Natural killer cell treated with Interleukin-12 subunit alpha and Interleukin-12 subunit beta and Interleukin-15 and Interleukin-18, amount 100 ng/mL, for 72 hours (primary cell): ENCODE measurements at places on chromosomes 6 and 20. TPM values are rescaled to one million over a fixed set of nuclear protein-coding genes. Genes with fewer than 3 reads are reported as not detected.
A peak's percentile ranks its signal among the peaks of the same experiment; 100 is the strongest.

- peak overlapping the region; percentile 98 for H3K4me3 ChIP-seq
- H3K27me3 ChIP-seq: no peaks in the 10 kb centered on the region
- DNase-seq: no peak
- peaks cover 44% of the 10 kb centered on the region for H3K4me1 ChIP-seq
These were observed 3.6 kb downstream of the BCL2L1 start for GRCh38 chr20:31718952-31719643.

DNA sequence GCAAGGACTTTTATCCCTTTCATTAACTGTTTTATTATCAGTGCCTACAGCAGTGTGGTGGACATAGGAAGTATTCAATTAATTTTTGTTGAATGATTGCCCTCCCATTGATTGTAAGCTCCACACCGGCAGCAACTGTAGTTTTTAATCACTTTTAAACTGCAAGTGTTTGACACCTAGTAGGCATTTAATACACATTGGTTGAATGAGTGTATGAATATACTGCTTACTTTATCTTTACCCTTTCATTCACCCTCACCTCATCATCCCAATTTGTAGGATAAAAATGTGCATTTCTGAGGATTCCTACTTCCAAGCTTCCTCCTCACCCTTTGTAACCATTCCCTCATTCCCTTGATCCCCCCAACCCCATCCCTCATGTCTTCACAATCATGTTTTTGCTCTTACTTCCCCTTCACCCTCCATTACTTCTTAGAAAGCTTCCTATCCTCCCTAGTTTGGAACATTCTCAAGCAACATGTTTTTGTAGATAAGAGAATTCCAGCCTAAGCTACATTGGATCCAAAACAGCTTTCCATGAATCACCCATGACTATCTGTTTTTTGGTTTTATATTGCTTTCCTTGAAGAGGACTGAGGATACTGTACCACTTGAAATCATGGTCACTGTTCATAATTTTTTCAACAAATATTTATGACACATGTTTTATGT is 955 bp upstream of the SLC26A8 start:
- no peak overlapping the region for H3K4me3 ChIP-seq
- H3K27me3 ChIP-seq: peaks cover 20% of the 10 kb centered on the region
- DNase-seq: no peak
- no peak overlapping the region for H3K27ac ChIP-seq
- peaks cover 5% of the 10 kb centered on the region for H3K36me3 ChIP-seq

The PTCHD4 gene
- not detected for total RNA-seq

GRCh38 chr20:25284131-25284601 is 36.3 kb downstream of the PYGB start:
- H3K27me3 ChIP-seq: no peaks in the 10 kb centered on the region
- DNase-seq: no peak
- H3K4me1 ChIP-seq: peaks cover 5% of the 10 kb centered on the region
- peaks cover 10% of the 10 kb centered on the region for H3K36me3 ChIP-seq

GRCh38 chr20:18904624-18905023 is 91.0 kb downstream of the SCP2D1 start:
- peaks cover 13% of the 10 kb centered on the region for H3K27me3 ChIP-seq
- H3K4me3 ChIP-seq: no peak overlapping the region
- H3K27ac ChIP-seq: no peak overlapping the region
- DNase-seq: no peak
- no peaks in the 10 kb centered on the region for H3K36me3 ChIP-seq

The C6orf141 gene
- not detected for total RNA-seq

The LTB gene
- total RNA-seq: 153 TPM

The TAF11 gene
- total RNA-seq: 38.9 TPM
